ENCODE measurements at places on chromosomes 5 and 9.
A peak's percentile ranks its signal among the peaks of the same experiment; 100 is the strongest.

- DNase-seq = no peak
Observed at GRCh38 chr9:89319015-89319905, 960 bp downstream of the SECISBP2 start.

- DNase-seq = peak; percentile 12
Observed at GRCh38 chr5:55934115-55934613, 60.6 kb downstream of the IL6ST start.

- no peak for DNase-seq
Observed at GRCh38 chr5:55864606-55865541, 13.7 kb downstream of the IL31RA start.

DNA sequence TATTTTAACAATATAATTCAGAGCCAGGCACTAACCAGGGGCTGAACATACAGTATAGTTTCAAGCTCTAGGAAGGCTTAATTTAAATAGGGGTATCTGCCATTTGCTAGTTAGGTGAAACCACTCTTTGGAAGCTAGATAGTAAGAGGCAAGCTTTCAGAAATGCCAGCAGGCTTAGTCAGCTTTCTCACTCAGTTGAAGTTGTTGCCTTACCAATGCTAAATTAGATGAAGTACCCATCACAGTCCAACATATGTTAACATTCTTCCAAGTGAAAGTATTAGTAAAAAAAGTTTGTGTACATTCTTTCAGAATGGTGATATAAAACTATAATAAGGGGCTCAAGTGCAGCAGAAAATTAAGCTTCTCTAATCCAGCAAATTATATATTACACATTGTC lies 215.0 kb downstream of the CNTLN start:
- DNase-seq = peak; percentile 2

- DNase-seq = peak; percentile 55
Observed at GRCh38 chr9:36008774-36009300, 27.9 kb upstream of the RECK start.

All from fibroblast of gingiva (primary cell).